H1 (cell line): ENCODE measurements at places on chromosomes 12 and 14. TPM values are rescaled to one million over a fixed set of nuclear protein-coding genes. Genes with fewer than 3 reads are reported as not detected.

- H3K27me3 ChIP-seq, result no peaks in the 10 kb centered on the region
- no peak overlapping the region for H3K27ac ChIP-seq
- DNase-seq, result no peak
- no peak overlapping the region for H3K4me3 ChIP-seq
Observed at GRCh38 chr14:90274808-90275457, 18.6 kb downstream of the PSMC1 start.

GRCh38 chr12:1527789-1528188, 66.6 kb downstream of the FBXL14 start:
- H3K4me3 ChIP-seq, result no peak overlapping the region
- H3K27ac ChIP-seq, result no peak overlapping the region
- H3K4me1 ChIP-seq, result peaks cover 14% of the 10 kb centered on the region
- DNase-seq, result no peak

- H3K27ac ChIP-seq, result no peak overlapping the region
- peaks cover 3% of the 10 kb centered on the region for H3K4me1 ChIP-seq
- peak; percentile 64 for DNase-seq
- no peaks in the 10 kb centered on the region for H3K36me3 ChIP-seq
- no peak overlapping the region for H3K4me3 ChIP-seq
- peaks cover 100% of the 10 kb centered on the region for H3K27me3 ChIP-seq
Observed at GRCh38 chr12:114443607-114444421, 37.9 kb upstream of the TBX5 start.

GRCh38 chr14:35814371-35815005, 5.4 kb upstream of the RALGAPA1 start:
- no peaks in the 10 kb centered on the region for H3K4me1 ChIP-seq
- H3K4me3 ChIP-seq, result no peak overlapping the region
- H3K36me3 ChIP-seq, result no peaks in the 10 kb centered on the region
- peak; percentile 91 for DNase-seq
- no peak overlapping the region for H3K27ac ChIP-seq

- H3K4me3 ChIP-seq, result no peak overlapping the region
- H3K27ac ChIP-seq, result no peak overlapping the region
- H3K4me1 ChIP-seq, result no peaks in the 10 kb centered on the region
- no peaks in the 10 kb centered on the region for H3K36me3 ChIP-seq
- no peak for DNase-seq
Observed at GRCh38 chr14:25501749-25502148, 451.8 kb upstream of the STXBP6 start.

GRCh38 chr12:108117163-108117849, 11.8 kb upstream of the WSCD2 start:
- no peak for DNase-seq
- H3K27me3 ChIP-seq, result no peaks in the 10 kb centered on the region
- no peak overlapping the region for H3K4me3 ChIP-seq
- H3K27ac ChIP-seq, result no peak overlapping the region

- no peaks in the 10 kb centered on the region for H3K4me1 ChIP-seq
- no peak for DNase-seq
- no peak overlapping the region for H3K27ac ChIP-seq
- H3K27me3 ChIP-seq, result no peaks in the 10 kb centered on the region
- H3K36me3 ChIP-seq, result no peaks in the 10 kb centered on the region
Observed at GRCh38 chr12:52223406-52224039, 9.5 kb upstream of the KRT7 start.

GRCh38 chr14:51527073-51527472, 124.6 kb upstream of the FRMD6 start:
- no peaks in the 10 kb centered on the region for H3K27me3 ChIP-seq
- no peaks in the 10 kb centered on the region for H3K4me1 ChIP-seq
- H3K36me3 ChIP-seq, result no peaks in the 10 kb centered on the region
- no peak overlapping the region for H3K4me3 ChIP-seq
- no peak for DNase-seq

DNA sequence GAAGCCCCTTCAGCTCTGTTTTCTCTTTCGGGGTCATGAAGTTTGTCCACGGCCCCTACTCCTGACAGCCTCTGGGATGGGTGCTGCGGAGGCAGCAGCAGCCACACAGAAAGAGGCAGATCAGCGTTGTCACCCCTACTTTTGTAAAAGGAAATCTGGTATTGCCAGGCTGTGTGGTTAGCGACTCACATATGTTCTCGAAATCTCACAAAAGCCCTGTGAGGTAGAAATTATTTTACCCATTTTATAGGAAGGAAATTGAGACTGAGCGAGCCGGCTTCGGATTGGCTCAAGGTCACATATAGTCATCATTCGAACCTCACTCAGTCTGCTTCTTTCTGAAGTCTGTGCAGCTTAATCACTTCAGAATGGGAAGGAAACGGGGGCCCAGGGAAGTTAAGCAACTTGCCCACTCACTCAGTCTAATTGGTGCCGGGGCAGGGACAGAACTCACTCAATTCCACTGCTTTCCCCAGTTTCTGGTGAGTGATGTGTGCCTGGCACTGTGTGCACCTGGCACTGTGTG, 1.1 kb upstream of the CKAP4 start:
- peaks cover 6% of the 10 kb centered on the region; the same call in 1 of the 2 replicates for H3K4me1 ChIP-seq
- DNase-seq, result no peak
- H3K4me3 ChIP-seq, result peak overlapping the region; percentile 84
- H3K27me3 ChIP-seq, result no peaks in the 10 kb centered on the region

- H3K4me1 ChIP-seq, result no peaks in the 10 kb centered on the region
- H3K36me3 ChIP-seq, result no peaks in the 10 kb centered on the region
- DNase-seq, result no peak
- H3K27ac ChIP-seq, result no peak overlapping the region
- H3K4me3 ChIP-seq, result no peak overlapping the region
- H3K27me3 ChIP-seq, result no peaks in the 10 kb centered on the region
Observed at GRCh38 chr14:33762161-33762851, 188.6 kb downstream of the EGLN3 start.

DNA sequence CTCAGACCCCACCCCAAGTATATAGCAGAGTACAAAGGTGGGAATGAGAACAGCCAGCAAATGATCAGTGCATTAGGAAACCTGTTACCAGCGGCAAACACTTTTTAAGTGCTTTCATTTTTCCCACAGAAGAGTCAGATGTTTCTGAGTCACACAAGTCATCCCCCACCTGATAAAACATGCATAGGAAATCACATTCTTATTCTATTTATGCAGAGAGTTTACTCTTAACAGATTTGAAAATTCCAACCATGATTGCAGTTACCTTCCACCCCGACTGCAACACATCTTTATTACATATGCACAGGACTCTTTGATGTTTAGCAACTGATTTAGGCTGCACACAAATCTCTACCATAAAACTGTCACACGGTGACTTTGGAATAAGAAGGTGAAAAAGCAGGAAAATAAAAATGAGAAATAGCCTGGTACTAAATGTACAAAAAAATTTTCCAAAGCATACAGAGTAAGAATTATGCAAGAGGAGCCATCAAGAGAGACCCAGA, 236.4 kb downstream of the PAWR start:
- DNase-seq, result no peak
- H3K27me3 ChIP-seq, result no peaks in the 10 kb centered on the region
- H3K27ac ChIP-seq, result no peak overlapping the region
- no peaks in the 10 kb centered on the region for H3K36me3 ChIP-seq
- H3K4me1 ChIP-seq, result peaks cover 7% of the 10 kb centered on the region; the same call in 1 of the 2 replicates
- no peak overlapping the region for H3K4me3 ChIP-seq

CLEC6A gene
- total RNA-seq, result not detected in 2 replicates

TAS2R13 gene
- 0.17 TPM in 1 of 2 replicates, not detected in the other for total RNA-seq

BHLHE41 gene
- 1.6 and 3.4 TPM in 2 replicates for total RNA-seq

TGM1 gene
- 2.0 and 2.2 TPM in 2 replicates for total RNA-seq

SPX gene
- total RNA-seq, result 0.29 and 1.3 TPM in 2 replicates

SRGAP1 gene
- total RNA-seq, result 5.5 and 7.3 TPM in 2 replicates

TBC1D30 gene
- total RNA-seq, result 5.5 and 5.7 TPM in 2 replicates

MAP3K9 gene
- total RNA-seq, result 23.7 and 24.7 TPM in 2 replicates

DAO gene
- total RNA-seq, result not detected in 2 replicates

PWP1 gene
- 57.8 and 60.2 TPM in 2 replicates for total RNA-seq

NFE2 gene
- 1.4 and 2.0 TPM in 2 replicates for total RNA-seq

AGAP2 gene
- total RNA-seq, result 1.5 and 1.7 TPM in 2 replicates
